ENCODE measurements at places on chromosomes 5 and 9.

DNA sequence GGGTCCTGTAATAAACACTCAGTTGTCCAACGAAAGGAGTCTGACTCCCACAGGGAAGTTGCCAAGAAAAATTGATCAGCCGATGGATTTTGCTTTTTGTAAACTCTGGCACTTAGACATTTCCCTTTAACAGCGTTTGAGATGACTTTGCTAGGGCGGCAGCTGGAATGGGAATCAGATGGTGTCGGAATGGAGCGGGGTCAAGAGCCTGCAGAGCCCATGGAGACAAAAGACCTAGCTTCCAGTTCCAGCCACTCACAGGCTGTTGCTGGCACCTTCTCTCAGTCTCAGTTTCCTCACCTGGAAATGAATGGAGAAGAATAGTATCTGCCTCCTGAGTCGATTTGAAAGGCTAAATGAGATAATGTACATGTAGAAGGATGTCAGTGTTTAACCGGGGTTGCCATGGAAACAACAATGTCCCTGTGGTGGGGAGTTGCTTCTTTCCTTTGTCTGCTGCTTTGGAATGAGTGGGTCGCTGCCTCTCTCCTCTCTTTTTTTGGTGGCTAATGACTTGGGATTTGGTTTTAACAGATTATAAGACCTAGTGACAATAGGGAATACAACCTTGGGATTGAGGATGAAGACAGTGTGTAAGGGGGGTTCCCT lies 137.4 kb downstream of the GAS1 start:
- no peak for DNase-seq

DNA sequence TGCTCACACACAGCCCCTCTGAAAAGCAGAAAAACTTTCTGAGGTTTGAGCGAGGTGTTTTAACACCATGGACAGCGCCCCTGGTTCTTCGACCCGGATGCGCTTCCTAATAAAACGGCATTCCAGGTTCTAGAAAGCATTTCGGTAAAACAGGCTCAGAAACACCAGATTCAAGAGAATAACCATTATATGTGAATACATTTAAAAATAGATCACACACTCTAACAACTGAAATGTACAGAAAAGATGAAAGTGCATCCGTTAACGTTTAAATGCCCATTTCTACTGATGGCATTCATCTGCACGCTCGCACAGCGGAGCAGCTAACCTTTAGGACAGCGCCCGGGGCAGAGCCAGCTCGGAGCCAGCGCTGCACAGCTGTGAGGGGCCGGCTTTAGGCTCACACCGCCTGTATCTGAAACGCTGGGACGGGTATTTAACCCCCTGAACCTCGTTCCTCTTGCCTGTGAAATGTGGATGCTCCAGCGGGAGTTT lies 26.3 kb upstream of the TENT4A start:
- DNase-seq: no peak

- no peak for DNase-seq
Measured at GRCh38 chr9:91023741-91024140, 222.1 kb downstream of the SYK start.

DNA sequence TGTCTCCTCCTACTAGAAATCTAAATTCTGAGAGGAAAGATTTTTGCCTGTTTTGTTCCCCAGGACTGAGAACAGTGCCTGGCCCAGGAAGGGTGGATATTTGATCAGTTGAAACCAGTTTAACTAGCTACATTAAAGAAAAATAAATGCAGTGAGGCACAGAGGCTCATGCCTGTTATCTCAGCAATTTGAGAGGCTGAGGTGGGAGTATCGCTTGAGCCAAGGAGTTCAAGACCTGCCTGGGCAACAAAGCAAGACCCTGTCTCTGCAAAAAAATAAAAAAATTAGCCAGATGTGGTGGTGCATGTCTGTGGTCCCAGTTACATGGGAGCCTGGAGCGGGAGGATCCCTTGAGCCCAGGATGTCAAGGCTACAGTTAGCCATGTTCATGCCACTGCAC lies 104.8 kb upstream of the CPEB4 start:
- no peak for DNase-seq

DNA sequence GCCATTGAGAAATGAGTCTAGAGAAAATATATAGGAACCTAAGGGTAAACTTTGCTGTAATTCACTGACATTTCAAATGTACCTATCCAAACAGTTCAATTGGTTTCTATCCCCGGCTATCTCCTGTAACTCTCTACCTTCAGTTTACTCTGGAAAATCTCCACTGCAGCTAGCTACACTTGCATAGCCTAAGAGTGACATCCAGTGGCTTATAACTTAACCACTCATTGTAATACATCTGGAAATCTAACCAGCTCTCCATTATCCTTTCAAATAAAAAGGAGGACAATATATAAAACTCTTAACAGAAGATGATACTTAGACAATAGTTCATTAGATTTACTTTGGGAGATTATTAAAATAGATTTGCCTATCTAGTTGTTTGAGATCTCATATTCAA lies 35.3 kb upstream of the SPDL1 start:
- DNase-seq: no peak

GRCh38 chr9:27489087-27489876 lies 34.8 kb upstream of the IFNK start:
- no peak for DNase-seq

DNA sequence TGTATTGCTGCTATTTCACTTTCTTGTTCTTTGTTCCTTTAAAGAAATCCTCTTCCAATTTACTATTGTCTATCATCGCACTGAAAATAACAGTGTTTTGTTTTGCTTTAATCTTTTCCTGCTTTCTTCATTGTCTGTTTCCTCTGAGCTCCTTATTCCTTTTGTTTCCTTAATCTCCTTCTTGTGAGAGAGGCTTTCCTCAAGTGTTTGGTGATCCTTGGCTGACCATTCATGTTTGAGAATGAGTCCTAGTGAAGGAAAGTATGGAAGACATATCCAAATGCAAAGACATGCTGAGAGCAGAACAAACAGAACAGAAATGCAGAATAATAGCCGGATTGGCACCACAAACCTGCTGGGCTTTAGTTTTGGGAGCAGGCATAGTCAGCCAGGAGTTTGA lies 42.0 kb upstream of the ENTREP1 start:
- no peak for DNase-seq

DNA sequence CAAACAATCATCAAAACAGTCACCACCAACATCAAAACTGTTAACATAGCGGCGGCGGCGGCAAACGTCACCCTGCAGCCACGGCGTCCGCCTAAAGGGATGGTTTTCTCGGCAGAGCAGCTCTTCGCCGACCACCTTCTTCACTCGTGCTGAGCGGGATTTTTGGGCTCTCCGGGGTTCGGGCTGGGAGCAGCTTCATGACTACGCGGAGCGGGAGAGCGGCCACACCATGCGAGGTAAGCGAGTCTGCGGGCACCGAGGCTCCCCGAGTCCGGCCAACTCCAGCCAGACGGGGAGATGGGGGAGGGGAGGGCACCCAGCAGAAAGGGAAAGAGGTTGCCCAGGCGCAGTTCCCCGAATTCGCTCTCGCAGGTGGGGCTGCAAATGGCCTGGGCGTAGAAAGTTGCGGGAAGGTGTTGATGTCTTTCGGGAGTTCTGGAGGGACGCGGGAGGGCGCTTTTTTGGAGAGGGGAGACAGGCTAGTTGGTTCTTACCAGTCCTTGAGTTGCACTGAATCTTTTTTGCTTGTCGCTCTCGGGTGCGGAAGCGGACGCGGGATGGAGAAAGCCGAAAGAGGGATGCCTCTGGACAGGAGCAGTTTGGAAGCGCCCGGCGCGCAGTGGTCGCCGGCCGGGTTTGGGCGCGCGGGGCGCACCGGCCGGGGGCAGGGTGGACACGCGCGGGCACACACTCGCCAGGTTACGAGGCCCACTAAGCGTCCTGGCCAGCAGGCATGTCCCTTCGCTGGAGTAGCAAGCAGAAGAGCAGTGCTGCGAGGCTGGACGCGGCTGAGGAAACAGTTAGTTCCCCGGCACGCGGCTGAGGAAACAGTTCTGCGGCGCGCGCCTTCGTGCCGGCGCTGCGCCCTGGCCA lies 849 bp downstream of the RORB start:
- DNase-seq: no peak

DNA sequence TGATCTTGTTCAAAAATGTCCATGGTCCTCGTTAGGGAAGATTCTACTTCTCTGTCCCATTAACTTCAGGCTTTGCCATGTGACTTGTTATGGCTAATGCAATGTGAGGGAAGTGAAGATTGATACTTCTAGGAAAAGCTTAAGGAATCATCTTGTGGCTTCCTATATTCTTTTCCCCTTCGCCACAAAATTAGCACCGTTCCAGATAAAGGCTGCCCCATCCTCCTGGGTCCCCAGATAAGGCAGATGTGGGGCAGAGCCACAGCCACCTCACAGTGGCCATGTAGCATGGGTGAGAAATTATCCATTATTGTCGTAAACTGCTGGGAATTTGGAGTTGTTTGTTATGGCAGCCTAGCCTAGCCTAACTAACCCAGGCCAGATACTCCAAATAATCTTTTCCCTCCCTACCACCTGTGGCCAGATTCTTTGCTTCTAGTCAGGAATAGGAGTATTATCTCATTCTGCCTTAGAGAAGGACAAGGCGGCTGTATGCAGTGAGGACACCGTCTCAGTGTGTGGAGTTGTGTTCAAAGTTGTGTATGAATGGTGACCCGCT lies 31.9 kb upstream of the BOD1 start:
- no peak for DNase-seq

DNA sequence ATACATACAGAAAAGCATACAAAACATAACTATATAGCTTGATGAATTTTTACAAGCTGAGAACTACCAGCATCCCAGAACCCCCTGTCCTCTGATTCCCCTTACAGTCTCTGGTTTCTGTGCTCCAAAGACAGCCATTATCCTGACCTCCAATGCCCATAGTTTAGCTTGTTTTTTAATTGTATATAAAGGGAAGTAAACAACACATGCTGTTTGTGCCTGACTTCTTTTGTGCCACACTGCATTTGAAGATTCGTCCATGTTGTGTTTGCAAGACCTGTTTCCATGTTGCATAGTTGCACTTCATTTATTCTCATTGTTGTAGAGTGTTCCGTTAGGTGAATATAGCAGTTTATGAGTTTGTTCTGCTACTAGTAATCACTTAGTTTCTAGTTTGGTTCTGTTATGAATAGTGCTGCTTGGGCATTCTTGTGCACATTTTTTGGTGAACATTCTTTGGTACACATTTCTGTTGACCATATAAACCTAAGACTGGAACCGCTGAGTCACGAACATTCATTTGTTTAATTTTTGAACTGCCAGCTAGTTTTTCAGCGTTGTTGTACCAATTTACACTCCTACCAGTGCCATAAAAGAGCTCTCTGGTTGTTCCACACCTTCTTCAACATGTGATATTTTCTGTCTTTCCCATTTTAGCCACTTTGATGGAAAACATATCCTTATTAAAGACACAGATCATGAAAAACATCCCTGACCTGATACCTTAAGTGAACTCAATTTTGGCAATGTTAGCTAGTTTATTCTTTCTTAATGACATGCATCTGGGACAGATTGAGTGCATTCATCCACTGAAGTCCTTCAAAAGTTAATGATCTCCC lies 78.1 kb upstream of the ANXA1 start:
- DNase-seq: no peak

- DNase-seq: no peak
Measured at GRCh38 chr5:10984021-10984715, 223.1 kb upstream of the DAP start.

GRCh38 chr9:88531920-88532698 lies 2.9 kb upstream of the NXNL2 start:
- no peak for DNase-seq

DNA sequence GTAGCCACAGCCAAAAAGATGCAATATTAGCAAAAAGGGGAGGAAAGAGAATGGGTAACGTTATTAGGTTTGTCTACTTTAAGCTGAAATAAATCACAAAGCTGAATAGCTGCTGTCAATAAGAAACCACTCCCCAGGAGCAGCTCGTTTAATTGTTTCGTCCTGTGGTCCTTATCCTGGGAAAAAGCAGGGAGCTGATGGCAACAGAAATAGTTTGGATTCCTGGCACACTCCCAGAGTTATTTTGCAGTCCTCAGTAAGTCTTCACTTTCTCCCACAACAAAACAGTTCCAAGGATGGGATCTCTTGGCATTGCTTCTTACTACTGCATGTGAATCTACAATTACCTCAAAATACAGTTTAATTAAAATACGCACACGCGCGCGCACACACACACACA lies 28.8 kb downstream of the FRMD3 start:
- no peak for DNase-seq

GRCh38 chr5:54249210-54250028 lies 61.0 kb downstream of the ARL15 start:
- no peak for DNase-seq

- no peak for DNase-seq
Measured at GRCh38 chr5:150141544-150142184, 14.0 kb downstream of the PDGFRB start.

GRCh38 chr5:103621548-103621930 lies 59.0 kb upstream of the NUDT12 start:
- DNase-seq: no peak

DNA sequence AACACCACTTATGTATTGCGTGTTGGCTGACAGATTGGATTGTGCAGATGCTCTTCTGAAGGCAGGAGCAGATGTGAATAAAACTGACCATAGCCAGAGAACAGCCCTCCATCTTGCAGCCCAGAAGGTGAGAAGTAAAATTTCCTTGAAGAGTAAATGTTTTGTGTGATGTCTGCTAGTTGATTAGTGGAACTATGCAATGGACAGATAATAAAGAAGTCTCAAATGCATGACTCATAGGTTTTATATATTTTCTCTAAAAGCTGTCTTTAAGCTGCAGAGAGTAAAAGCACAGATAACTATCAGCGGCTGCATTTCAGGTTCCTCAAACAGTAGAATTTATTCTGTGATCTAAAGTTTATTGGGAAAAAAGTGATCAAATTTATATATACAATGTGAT lies 27.4 kb downstream of the INVS start:
- DNase-seq: no peak

GRCh38 chr5:167814828-167815227 lies 476.6 kb upstream of the WWC1 start:
- DNase-seq: no peak

GRCh38 chr5:156984064-156984463 lies 21.0 kb upstream of the TIMD4 start:
- no peak for DNase-seq

- DNase-seq: no peak
Measured at GRCh38 chr9:123345567-123345955, 10.4 kb upstream of the CRB2 start.

GRCh38 chr5:112270299-112271293 lies 148.5 kb downstream of the EPB41L4A start:
- DNase-seq: no peak

GRCh38 chr5:58965677-58966414 lies 383.0 kb downstream of the RAB3C start:
- DNase-seq: no peak
